ENCODE measurements at places on chromosomes 6 and 20.

DNA sequence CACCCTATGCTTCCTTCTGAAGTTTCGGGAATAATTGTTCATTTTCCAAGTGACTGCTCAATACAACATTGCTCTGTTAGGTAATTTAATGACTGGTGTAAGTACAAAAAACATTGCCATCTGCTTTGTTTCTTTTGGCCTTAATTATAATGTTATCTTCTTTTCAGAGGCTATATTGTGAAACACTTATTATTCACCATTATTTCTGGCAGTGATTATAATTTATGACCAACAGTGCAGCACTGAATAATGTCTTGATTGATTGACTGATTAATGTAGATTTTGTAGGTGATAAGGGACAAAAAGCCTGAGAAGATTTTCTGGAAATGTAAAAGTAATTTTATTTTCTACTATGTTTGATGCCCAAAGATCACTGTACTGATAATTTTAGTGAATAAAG is 377.7 kb downstream of the PLCB1 start:
- no peak for DNase-seq

DNA sequence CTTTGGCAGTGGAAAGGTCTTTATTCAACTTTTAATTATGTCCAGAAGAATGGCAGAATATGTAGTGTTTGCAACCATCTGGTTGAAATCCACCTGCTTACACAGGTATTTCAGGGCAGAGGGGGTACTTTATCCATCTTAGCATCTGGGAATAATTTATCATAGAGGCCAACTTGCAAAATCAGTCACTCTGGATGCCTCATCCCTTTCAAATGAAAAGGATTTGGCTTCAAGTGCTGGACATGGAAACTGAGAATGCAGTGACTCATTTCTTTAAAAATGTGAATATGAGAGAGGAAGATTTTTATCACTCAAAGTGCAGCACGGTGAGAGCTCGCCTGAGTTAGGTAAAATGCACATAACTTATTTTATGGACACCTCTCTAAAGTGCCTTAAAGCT is 758.3 kb downstream of the KIF16B start:
- DNase-seq = no peak

DNA sequence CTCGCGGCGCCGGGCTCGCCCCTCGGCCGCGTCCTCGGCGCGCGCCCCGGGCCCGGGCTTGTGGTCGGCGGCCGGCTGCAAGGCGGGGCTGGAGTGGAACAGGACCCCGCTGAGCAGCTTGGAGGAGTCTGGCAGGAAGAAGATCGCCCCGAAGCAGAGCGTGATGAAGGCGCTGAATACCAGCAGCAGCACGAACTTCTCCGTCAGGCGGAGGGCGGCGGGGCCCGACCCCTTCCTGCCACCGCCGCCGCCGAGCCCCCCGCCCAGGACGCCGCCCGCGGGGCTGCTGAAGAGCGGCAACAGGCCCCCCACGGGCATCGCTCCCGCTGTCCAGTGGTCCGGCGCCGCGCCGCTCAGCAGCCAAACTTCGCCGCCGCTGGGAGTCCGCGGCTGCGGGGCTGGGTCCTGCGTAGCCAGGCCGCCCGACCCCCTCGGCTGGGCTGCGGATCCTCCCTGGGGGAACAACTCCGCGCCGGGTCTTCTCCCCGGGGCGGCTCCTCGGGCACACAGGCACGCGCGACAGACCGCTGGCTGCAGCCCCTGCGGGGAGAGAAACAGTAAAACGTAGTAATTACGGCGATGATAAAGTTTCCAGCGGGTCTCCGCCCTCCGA is 707 bp downstream of the MAN1A1 start:
- DNase-seq = peak; percentile 29

DNA sequence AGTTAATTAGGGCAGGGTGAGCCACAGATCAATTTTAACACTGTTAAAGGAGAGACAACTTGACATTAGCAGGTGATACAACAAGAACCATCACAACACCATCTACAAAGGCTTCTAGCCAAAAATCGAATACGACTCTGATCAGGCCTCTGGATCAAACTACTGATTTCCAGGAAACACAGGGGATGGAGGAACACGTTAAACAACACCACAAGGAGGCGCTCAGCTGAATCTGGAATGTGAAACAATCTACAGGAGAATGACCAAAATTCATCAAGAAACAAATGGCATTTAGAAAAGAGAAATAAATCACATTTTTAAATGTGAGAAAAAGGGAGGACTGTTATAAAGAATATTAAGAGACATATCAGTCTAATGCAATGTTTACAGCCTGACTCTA is 13.5 kb upstream of the MAFB start:
- DNase-seq = no peak

DNA sequence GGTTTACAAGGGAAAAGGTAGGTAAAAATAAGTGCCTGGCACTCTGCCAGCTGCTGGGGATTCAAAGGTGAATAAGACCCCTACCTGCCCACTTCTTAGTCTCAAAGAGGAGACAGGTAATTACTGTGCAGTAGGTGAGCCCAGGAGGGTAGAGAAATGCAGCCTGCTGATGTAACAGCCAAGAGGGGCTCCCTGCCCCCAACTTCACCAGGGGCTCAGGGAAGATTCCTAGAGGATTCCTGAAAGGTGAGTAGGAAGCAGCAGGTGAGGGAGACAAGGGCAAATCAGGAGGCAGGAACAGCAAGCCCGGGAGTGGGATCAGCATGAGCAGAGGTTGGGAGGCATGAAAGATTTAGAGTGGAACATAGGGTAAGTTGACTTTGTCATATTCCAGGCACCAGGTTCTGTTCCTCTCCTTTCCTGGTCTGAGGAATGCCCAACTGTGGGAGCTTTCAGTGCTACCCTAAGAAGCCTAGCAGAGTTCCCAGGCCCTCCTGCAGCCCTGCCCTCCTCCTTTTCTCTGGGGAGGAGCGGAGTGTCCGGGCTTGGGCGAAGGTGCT is 258.1 kb downstream of the LRFN2 start:
- DNase-seq = no peak

DNA sequence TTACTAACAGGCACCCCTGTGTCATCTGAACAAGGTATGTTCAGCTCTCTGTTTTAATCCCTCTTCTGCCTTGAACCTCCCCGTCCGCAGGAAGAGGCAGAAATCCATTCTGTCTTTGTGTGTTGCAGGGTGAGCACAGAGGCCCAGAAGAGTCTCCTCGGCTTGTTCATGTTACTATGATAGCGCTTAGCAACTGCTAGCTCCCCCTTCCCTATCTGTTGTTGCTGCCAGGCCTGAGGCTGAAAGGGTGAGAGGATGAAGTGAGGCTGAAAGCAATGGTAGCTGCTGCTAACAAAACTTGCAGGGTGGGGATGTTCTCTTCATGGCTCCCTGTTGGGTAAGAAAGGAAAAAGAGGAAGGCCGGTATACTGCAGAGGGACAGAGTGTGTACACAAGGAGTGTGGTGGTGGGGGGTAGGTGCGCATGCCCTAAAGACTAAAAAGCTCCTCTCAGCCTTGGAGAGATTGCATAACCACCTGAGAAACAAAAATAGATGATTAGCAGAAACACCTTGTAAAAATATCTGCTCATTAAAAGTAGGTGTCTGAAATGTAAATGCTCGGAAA is 55.2 kb upstream of the CITED2 start:
- DNase-seq = no peak

GRCh38 chr6:105838171-105838570 is 248.0 kb upstream of the PRDM1 start:
- DNase-seq = peak; percentile 27

- no peak for DNase-seq
These were observed 4.3 kb downstream of the KCNQ5 start for GRCh38 chr6:72626126-72626525.

- no peak for DNase-seq
These were observed 10.1 kb upstream of the HDAC2 start for GRCh38 chr6:113980937-113981554.

DNA sequence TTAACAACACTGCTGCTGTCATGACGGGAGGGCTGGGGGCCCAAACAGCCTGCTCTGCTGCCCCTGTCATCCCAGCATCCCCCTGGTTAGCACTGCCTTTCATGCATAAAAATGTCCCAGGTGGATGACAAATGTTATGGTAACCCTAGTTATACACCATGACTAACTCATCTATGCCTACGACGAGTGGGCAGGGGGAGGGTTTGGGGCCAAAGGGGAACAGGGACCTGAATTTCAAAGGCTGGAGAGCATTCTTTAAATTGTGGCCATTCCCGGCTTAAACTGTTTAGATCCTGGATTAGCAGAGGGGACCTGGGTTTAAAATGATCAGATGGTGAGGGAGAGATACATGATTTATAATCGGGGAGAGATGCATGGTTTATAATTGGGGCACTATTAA is 24.4 kb downstream of the GNAS-AS1 start:
- DNase-seq = no peak

DNA sequence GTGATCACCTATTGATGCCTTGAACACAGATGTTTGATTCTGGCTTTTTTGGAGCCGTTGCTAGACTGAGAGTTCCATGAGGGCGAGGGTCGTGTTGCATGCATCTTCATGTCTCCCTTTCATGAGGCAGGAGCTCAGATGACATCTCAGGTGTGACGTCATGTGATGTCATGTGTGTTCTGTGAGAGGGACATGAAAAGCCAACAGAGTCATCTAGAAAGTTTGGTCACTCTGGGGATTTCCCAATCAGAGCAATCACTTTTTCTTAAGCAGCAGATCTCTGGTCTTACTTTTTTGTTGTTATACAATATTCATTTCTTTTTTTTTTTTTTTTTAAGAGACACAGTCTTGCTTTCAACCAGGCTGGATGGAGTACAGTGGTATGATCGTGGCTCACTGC is 411.8 kb downstream of the PREX1 start:
- no peak for DNase-seq

GRCh38 chr20:50019466-50020256 is 36.9 kb downstream of the SNAI1 start:
- DNase-seq = no peak

DNA sequence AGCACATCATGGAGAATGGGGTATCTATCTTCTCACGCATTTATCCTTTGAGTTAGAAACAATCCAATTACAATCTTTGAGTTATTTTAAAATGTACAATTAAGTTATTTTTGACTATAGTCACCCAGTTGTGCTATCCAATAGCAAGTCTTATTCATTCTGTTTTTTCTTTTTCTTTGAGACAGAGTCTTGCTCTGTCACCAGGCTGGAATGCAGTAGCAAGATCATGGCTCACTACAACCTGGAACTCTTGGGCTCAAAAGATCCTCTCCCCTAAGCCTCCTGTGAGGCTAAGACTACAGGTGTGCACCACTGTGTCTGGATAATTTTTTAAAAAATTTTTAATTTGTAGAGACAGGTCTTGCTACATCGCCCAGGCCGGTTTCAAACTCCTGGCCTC is 201.5 kb upstream of the ZNF217 start:
- DNase-seq = no peak

DNA sequence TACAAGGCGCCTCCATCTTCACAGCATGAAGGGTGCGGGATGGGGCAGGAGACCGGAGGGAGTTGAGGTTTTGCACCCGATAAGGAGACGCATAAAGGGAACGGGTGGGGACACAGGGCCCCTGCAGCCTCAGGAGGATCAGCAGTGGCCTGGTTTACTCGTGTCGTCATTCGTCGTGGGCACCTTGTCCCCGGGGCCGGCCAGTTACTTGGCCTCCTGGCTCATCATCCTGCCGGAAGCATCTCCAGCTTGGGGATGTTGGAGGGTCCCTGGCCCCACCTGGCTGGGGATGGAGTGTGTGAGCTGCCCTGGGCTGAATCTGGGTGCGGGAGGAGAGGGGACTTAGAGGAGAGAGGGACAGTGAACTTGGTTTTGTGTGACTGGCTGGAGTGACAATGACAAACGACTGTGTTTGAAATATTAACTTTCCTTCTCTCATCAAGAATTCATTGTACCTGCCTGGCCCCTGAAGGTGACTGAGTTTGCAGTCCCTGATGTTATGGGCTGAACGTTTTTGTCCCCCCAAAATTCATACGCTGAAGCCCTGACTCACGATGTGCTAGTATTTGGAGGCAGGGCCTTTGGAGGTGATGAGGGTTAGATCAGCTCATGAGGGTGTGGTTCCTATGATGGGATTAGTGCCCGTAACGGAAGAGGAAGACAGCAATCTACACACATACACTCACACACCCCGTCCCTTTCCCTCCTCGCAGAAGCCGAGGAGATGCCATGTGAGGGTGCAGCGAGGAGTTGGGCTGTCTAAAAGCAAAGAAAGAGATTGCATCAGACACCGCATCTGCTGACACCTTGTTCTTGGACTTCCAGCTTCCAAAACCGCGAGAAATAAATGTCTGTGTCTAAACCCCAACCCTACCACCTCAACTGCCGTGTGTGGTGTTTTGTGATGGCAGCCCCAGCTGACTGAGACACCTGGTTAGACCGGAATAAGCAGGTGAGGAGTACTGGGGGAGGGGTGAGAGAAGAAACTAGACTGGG is 65.0 kb upstream of the MAP3K4 start:
- DNase-seq = no peak

DNA sequence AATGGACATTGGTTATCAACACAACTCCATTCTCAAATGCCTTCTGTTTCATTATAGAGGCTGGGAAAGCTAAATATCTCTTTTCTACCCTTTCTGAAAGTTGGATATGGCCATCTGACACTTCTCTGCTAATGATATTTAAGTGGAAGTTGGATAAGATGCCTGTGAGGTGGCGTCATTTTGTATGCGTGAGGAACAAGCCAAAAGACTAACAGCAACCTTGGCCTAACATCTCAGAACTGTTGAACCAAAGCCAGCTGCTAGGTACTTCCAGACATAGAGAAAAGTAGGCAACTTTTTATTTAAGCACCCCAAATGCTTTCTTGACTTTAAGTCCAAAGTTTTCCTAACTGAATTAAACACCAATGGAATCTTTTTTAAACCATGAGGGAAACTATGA is 708.4 kb downstream of the CD109 start:
- no peak for DNase-seq

GRCh38 chr20:36565520-36565919 is 7.9 kb upstream of the TGIF2 start:
- no peak for DNase-seq

DNA sequence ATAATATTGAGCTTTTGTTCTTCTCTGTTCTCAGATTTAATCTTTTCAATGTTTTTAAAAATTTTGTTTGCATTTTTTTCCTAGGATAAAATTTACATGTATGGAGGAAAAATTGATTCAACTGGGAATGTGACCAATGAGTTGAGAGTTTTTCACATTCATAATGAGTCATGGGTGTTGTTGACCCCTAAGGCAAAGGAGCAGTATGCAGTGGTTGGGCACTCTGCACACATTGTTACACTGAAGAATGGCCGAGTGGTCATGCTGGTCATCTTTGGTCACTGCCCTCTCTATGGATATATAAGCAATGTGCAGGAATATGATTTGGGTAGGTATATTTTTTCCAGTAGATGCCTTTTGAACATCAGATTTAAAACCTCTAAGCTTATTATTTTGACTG is 89.8 kb downstream of the ATRN start:
- no peak for DNase-seq

GRCh38 chr6:86355271-86355670 is 582.1 kb upstream of the HTR1E start:
- no peak for DNase-seq

DNA sequence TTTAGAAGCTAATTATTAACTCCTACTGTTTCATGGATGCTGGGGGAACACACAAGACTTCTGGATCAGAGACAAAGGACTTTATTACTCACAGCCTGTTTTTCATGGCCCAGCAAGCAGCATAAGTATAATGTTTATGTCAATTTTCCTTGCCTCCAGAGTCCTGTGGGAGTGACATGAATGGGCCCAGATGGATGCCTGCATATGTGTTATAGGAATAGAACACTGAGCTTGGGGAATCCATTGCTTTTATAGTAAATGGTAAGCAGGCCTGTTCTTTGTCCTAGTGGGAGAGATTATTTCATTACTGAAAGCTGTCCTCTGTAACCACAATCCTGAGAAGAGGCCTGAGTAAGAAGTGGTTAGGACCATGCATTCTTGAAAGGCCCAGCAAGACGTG is 25.6 kb downstream of the BLTP3A start:
- no peak for DNase-seq

GRCh38 chr6:28988536-28989311 is 16.4 kb downstream of the ZNF311 start:
- DNase-seq = peak; percentile 71
